ENCODE measurements at places on chromosomes 7 and 10. TPM values are rescaled to one million over a fixed set of nuclear protein-coding genes. Genes with fewer than 3 reads are reported as not detected.

- no peak for DNase-seq
Observed at GRCh38 chr10:118495499-118495898, 99.9 kb downstream of the PRLHR start.

LRGUK gene
- 0.30 TPM for total RNA-seq

- DNase-seq = no peak
Observed at GRCh38 chr10:74058658-74059057, 60.7 kb downstream of the VCL start.

DNA sequence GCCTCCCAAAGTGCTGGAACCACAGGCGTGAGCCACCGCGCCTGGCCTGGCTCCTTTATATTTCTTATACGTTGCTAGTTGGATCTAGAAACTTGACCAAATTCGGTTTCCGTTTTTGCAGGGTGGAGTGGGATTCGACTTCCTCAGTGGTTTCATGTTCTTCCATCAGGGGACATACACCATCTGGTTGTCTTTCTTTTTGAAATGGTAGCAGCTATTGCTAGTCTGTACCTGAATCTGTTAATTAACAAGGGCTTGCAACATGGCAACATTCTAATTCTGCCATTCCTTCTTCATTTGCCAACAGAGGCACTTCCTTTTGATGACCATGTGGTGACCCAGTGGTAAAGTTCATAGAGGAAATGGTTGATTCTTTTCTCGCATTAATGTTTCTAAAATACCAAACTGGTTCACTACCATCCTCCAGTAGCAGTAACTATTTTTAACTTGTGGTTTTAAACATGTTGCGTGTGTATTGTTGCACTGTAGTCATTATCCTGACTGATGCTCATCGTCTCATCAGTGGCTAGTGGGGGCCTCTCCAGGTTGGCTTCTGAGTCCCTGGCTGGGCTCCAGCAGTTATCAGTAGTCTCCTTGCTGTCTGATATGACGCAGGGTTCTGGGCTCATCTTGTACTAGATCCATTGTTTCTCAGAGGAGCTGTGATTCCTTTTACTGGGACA is 159.2 kb downstream of the RGS10 start:
- no peak for DNase-seq

DNA sequence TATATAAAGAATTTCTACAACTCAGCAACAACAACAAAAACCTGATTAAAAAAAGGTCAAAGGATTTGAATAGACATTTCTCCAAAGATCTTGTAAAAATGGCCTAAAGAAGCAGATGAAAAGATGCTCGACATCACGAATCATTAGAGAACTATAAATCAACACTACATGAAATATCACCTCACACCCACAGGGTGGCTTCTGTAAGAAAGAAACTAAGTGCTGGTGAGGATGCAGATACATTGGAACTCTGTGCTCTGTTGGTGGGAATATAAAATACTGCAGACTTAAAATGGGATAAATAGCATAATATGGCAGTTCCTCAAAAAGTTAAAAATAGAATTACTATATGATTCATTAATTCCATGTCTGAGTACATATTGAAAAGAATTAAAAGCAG is 38.3 kb upstream of the CDCA7L start:
- DNase-seq = no peak

DNA sequence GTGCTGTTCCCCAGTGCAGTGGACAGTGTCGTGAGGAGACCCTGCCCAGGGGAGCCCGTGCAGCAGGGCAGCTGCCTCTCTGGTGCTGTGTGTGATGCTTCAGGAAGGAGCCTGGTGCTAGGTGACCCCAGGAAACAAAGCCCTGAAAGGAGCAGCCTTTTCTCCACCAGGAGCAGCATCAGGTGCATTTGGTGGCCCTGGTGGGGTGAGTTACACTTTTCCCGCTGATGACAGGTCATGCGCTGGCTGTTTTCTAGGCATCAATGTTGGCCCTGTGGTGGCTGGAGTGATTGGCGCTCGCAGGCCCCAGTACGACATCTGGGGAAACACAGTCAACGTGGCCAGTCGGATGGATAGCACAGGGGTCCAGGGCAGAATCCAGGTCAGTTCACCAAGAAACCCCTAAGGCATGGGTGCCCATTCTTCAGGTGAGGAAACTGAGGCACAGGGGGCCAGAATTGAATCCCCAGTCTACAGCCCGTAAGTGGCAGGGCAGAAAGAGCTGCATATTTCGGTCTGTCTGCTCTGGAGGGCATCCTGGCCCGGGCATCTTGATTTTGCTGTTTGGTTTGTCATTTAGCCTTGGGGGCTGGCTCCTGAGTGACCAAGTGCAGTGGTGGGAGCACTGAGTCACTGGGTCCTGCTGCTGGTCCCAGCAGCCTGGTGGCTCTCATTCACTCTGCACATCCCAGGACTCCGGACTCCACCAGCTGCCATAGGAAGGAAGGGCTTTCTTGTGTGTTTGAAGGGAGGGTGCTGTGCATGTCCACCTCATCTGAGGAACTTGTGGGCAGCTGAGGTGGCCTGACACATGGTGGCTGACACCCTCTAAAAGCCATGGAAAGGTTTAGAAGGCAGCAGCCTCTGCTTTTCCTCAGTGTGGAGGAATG is 136.3 kb downstream of the ADCY1 start:
- peak; percentile 64 for DNase-seq

GRCh38 chr7:142703655-142704305 is 45.5 kb upstream of the PRSS1 start:
- DNase-seq = no peak

DKK1 gene
- total RNA-seq = 27.8 TPM

DNA sequence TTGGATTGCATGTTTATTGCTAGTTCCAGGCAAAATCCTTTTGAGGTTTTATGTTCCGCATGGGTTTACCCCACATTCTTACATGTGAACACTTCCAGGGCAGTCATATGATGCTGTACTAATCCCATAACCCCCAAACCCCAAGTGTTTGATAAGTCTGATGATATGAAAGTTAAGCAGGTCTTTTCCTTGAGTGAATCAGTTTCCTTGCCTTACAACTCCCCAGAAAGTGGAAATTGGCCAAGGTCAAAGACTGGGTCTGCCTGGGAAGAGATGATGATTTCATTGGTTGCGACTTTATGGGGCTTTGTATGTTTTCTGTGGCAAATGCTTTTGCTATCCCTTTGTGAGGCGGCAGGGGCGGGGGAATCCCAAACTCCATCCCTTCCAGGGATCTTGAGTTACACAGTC is 24.7 kb downstream of the AFAP1L2 start:
- DNase-seq = no peak

GARIN1A gene
- total RNA-seq = 3.9 TPM

GRCh38 chr10:62166331-62167131 is 102.1 kb downstream of the RTKN2 start:
- no peak for DNase-seq

DNA sequence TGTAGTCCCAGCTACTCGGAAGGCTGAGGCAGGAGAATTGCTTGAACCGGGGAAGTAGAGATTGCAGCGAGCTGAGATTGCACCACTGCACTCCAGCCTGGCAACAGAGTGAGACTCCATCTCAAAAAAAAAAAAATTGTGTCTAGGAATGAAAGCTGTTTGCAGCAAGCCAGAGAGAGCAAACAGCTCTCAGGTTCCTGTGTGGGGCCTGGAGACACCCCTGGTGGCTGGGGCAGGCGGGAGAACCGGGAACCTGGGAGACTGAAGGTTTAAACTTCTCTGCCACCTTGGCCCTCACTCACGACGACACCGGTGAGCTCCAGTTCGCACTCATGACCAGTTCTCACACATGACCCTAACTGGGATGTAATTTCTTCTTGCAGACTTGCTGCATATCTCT is 13.2 kb upstream of the UNCX start:
- no peak for DNase-seq

DNA sequence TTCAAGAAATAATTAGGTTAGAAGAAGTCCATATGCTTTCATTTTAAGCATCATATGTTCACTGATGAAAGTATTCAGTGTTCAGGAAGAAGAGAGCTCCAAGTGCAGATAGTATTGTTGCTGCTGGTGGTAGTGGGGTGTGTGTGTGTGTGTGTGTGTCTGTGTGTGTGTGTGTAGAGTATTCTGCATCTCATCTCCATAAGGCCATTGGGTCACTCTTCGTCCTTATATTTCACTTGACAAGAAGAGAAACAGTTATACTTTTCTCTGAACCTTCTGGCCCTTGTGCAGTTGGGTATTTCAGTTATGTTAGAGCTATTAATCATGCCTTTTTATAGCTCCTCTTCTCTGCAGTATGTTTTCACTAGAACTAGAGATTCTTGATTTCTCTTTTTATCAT is 26.2 kb downstream of the ADAM22 start:
- DNase-seq = no peak

- no peak for DNase-seq
Observed at GRCh38 chr10:131949041-131949862, 32.5 kb downstream of the BNIP3 start.

KCNMA1 gene
- total RNA-seq = 98.1 TPM

GRCh38 chr7:151114151-151115090 is 28.1 kb downstream of the AGAP3 start:
- DNase-seq = no peak

GRCh38 chr7:27535795-27536194 is 126.9 kb downstream of the HIBADH start:
- DNase-seq = no peak

LIPM gene
- total RNA-seq = not detected

POMZP3 gene
- total RNA-seq = 9.6 TPM

GRCh38 chr10:70926226-70927000 is 38.0 kb upstream of the PCBD1 start:
- no peak for DNase-seq

GRCh38 chr7:108557617-108558016 is 11.9 kb downstream of the THAP5 start:
- DNase-seq = no peak

All from osteocyte (in vitro differentiated cells).